ENCODE measurements at places on chromosomes 16 and 17. TPM values are rescaled to one million over a fixed set of nuclear protein-coding genes. Genes with fewer than 3 reads are reported as not detected.

- no peak for DNase-seq
Observed at GRCh38 chr17:17172001-17172939, 33.9 kb downstream of the PLD6 start.

The ITGAD gene
- total RNA-seq, result 0.39 TPM

- no peak for DNase-seq
Observed at GRCh38 chr16:546909-547770, 13.1 kb upstream of the PRR35 start.

- DNase-seq, result no peak
Observed at GRCh38 chr16:17397499-17397891, 73.3 kb downstream of the XYLT1 start.

- DNase-seq, result no peak
Observed at GRCh38 chr16:86459266-86459665, 51.1 kb upstream of the FOXF1 start.

- no peak for DNase-seq
Observed at GRCh38 chr16:20271893-20272292, 55.4 kb downstream of the GP2 start.

GRCh38 chr16:149024-149660 is 3.3 kb upstream of the HBZ start:
- no peak for DNase-seq

The CD300E gene
- 7.3 TPM for total RNA-seq

DNA sequence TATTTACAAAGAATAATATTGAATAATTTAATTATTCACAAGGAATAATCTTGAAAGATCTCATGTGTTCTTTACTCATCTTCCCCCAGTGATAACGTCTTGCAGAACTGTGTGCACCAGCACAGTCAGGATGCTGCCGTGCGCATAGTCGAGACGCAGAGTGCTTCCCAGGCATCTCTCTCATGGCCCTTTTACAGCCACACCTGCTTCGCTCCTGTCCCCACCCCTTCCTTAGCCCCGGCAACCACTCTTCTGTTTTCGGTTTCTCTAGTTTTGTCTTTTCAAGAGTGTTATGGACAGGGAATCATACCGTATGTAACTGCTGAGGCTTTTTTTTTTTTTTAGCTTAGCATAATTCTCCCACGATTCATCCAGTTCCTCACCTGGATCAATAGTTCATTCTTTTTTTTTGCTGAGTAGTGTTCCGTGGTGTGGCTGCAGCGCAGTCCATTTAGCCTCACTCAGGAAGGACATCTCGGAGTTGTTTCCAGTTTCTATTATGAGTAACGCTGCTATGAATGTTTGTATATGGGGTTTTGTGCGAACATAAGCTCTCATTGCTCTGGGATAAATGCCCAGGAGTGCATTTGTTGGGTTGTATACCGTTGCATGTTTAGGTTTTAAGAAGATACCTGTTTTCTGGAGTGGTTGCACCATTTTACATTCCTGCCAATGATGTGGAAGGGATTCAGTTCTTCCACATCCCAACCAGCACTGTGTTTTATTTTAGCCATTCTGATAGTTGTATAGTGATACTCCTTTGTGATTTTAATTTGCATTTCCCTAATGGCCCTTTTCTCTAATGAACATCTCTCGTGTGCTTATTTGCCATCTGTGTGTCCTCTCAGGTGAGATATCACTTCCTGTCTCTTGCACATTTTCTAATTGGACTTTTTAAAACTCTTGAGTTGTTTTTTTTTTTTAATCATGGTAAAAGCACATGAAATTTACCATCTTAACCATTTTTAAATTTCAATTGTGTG is 47.6 kb downstream of the SEC14L1 start:
- DNase-seq, result no peak

The TEKT1 gene
- not detected for total RNA-seq

DNA sequence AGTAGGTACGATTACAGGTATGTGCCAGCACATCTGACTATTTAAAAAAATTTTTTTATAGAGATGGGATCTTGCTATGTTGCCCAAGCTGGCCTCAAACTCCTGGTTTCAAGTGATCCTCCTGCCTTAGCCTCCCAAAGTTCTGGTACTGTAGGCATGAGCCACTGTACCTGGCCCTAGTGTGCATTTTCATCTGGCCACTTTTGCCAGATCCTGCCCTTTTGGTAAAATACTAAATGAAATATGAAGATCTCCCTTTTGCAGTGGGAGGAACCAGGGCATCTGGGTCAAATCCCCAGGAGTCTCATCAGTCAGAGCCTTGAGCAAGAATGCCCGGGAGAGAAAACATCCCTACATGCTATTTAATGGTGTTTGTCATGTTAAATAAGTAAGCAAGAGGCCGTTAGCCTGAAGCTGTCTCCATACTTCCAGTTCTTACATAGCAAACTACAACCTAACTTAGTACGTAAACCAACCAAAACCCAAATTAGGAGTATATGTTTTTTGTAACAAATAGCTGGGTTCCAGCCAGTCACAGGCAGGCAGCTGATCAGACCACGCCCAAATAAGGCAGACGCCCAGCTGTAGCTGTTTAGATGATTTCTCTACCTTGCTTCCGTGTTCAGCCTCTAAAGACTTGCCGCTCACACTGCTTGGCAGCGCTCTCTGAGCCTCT is 46.5 kb upstream of the CLEC18A start:
- no peak for DNase-seq

GRCh38 chr17:75068750-75069149 is 19.0 kb upstream of the SLC16A5 start:
- no peak for DNase-seq

DNA sequence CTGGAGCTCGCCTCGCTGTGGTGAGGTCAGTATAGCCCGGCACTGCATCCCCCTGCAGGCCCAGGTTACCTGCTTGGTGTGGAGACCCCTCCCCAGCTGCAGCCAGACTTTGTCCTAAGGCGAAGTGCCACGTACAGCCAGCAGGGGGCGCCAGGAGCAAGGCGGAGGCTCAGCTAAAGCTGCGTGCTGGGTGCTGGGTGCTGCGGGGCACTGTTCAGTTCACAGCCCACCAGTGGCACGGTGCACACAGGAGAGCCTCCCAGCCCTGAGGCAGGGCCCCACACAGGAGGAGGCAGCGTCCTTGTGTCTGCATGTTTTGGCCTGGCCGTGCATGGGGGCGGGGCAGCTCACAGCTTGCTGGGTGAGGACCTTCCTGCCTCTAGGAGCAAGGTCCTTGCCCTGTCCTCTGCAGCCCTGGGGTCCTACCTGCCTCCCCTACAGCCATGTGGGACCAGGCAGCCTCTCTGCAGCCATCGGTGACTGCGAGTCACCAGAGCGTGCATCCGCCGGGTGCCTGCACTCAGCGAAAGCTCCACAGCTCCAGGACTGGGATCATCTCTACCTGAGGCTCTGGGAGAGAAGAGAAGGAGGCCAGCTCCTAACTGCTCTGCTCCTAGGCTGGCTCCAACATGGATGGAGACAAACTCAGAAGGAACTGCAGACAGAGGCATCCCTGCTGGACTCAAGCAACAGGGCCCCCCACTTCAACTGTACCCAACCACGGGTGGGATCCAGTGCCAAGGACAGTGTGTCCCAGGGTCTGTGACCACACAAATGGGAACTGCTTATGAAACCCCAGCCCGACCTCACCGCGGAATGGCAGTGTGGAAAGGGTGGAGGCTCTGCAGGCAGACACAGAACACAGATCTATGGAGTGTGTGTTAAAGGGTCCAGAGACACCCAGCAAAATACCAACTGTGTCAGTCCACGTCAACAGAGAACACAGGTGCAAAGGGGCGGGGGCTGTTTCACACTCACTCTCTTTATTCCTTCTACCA is 19.0 kb downstream of the SLC7A5 start:
- DNase-seq, result no peak

DNA sequence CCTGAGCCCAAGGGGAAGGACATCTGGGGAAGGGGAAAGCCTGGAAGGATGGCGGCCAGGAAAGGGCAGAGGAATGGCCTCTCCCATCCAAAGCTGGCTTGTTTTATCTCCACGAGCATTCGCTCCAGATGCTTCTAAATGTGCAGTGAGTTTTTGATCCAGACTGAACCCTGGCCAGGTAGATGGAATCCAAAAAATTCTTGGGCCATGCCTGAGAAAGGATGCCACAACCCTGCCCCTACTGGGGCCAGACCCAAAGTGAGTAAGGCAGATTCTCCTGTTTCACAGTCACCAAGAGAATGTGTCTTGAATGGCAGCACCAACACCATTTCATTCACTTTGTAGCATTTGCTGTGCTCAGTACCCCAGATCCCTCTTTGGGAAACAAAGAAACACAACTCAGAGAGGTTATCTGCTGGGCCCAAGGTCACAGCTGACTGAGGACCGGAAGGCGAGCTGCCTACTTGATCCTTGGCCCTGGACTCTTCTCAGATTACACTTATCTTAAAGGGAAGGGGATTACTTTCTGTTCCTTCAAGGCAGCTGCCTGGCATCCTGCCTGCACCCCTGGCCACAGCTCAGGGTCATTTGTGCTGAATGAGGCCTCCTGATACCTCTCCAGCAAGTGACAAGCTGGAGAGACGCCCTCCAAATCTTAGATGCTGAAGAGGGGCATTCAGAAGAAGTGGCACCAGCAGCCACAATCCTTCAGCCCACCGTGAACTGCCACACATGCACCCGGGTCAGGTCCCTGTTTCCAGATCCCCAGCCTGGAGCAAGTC is 3.6 kb downstream of the LRRC75A start:
- no peak for DNase-seq

- no peak for DNase-seq
Observed at GRCh38 chr16:74104022-74104421, 192.6 kb upstream of the PSMD7 start.

DNA sequence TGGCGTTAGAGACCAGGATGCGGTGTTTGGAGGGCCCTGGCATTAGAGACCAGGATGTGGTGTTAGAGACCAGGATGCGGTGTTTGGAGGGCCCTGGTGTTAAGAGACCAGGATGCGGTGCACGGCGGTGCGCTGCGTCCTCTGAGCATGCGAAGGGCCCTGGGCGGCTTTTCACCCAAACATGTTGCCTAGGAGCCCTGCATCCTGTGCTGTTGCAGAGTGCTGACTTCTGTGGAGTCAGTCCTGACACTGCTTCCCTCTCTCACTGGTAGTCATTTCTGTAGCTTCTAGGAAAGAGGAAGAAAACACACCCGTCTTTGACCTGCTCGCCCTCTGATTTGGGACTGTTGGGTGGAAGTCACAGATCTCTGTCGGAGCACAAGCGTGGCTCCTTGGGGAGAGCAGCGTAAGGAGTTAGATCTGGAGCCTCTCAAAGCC is 141.2 kb downstream of the LAT start:
- DNase-seq, result peak; percentile 75

GRCh38 chr16:21338537-21339268 is 60.6 kb upstream of the CRYM start:
- no peak for DNase-seq

The ZNF469 gene
- 2.5 TPM for total RNA-seq

- no peak for DNase-seq
Observed at GRCh38 chr16:4968879-4969483, 10.9 kb downstream of the SEC14L5 start.

DNA sequence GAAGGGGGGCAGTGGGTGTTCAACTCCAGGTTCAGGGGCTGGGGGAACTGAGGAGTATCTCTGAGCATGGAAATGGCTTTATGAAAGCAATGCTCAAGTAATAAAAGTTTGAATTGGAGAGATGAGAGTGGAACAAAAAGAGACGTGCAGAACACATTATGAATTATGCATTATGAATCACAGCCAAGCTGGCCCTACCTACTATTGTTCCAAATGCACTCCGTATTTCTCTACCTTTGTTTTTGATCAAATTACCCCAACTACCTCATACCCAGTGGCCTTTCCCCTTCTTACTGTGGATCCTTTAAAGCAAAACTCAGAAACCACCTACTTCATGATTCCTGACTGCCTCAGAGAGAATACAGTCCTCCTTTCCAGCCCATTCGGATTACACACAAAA is 38.1 kb downstream of the TEKT3 start:
- no peak for DNase-seq

- no peak for DNase-seq
Observed at GRCh38 chr17:72710202-72710601, 382.3 kb downstream of the SLC39A11 start.
